ENCODE measurements at places on chromosomes 3 and 15. TPM values are rescaled to one million over a fixed set of nuclear protein-coding genes. Genes with fewer than 3 reads are reported as not detected.
A peak's percentile ranks its signal among the peaks of the same experiment; 100 is the strongest.

ANKRD34C gene
- total RNA-seq: not detected

IQCH gene
- 0.96 TPM for total RNA-seq

VPS39 gene
- total RNA-seq: 113 TPM

ABHD14A gene
- total RNA-seq: 22.1 TPM

ZFAND6 gene
- total RNA-seq: 70.4 TPM

SEC61A1 gene
- 92.5 TPM for total RNA-seq

RARRES1 gene
- total RNA-seq: not detected

BCL2A1 gene
- 18.7 TPM for total RNA-seq

PLA2G4D gene
- total RNA-seq: not detected

GRCh38 chr3:8970971-8971589 lies 7.8 kb upstream of the RAD18 start:
- DNase-seq: peak; percentile 66

- DNase-seq: no peak
Measured at GRCh38 chr15:67944010-67944641, 104.3 kb upstream of the RNU6-1 start.

- DNase-seq: no peak
Measured at GRCh38 chr3:128077665-128078064, 25.4 kb downstream of the SEC61A1 start.

GRCh38 chr3:25801786-25802185 lies 11.9 kb downstream of the OXSM start:
- DNase-seq: no peak

DNA sequence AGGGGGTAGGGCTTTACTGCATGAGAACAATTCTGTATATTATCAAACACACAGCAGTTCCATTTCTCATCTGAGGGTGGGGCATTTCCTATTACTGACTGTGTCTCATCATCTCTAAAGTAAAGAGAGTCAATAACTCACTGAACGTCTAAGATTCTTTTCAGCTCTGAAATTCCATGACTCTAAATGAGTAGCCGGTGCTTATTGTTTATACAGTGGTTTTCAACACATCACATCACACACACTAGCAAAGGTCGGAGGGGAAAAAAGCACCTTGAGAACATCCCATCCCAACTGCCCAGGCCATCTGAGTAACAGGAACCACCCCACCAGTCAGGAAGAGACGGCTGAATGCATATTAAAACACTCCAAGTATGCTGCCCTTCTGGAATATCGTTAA lies 196.0 kb downstream of the SUCLG2 start:
- DNase-seq: no peak

GRCh38 chr3:40921251-40921650 lies 278.1 kb upstream of the CTNNB1 start:
- DNase-seq: no peak

DNA sequence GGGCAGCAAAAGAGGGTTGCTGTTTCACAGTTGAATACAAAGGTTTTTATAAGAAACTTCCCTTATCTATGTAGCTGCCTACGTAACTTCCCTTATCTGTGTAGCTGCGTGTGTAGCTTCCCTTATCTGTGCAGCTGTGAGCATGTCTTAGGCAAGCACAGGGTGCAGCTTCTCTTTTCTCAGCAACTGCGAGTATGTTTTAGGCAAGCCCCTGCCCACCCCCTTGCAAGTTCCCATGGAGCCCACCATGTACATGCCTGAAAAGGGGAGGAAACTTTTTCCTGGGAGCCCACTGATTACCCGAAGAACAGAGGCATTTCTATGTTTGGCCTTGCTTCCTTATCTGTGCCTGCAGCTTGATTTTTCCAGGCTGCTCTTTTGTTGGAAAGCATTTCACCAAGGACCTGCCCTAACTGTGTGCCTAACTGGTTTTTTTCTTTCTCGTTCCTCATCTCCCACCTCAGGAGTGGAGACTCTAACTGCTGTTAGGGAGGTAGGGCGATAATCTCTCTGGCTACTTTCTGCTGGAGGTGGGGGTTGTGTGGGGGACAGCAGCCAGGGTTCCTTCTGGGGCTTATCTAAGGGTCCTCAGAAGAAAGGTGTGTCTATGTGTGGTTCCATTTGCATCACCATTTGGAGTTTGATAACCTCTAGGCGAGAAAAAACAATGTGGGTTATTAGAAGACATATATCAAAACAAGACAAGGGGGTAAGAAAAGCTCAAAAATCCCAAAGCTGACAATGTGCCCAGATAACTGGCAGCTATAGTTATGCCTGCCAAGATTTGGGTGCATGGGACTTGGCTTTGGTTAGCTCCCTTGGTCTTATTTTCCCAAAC lies 26.0 kb downstream of the SORD start:
- DNase-seq: no peak

GRCh38 chr3:63959146-63959545 lies 47.0 kb upstream of the SCAANT1 start:
- DNase-seq: no peak

DNA sequence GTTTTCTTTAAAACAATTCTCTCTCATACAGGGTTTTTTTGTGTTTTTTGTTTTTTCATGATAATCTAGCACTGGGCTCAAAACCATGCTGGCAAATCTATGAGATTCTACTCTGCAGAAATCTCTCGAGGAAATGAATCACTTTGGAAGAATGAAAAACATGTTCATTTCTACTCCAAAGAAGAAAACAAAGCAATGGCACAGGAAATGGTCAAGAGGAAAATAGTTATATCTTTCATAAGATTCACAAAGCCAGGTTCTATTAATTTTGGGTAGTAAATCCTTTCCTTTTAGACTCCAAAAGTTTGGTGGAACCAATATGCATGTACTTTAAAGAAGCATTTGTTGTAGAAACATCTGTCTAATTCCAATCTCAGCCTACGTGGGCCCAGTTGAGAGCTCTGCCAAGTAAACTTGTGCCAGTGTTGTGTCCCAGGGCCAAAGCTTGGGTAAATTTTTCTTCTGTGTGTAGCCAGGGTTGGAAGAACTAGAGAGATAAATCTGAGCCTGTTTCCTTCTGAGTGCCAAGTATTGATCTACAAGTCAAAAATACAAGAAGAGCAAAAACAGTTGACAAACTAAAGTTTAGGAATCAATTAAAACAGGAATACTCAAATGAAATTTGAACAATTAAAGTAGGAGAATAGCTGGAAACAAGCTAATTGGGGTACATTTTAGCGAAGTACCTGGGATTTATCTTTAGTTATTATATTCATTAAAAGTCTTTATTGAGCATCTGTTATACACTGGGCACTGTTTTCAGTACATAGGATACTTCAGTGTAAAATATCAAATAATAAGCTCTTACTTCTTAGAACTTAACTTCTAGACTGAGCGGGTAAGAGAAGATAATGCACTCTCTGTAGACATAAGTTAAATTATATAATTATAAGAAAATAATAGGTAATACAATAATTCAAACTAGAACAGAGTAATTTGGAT lies 657.5 kb upstream of the NECTIN3 start:
- no peak for DNase-seq

- DNase-seq: no peak
Measured at GRCh38 chr15:86877171-86877631, 797.5 kb downstream of the AGBL1 start.

GRCh38 chr15:51132384-51133139 lies 37.9 kb upstream of the TNFAIP8L3 start:
- DNase-seq: no peak

DNA sequence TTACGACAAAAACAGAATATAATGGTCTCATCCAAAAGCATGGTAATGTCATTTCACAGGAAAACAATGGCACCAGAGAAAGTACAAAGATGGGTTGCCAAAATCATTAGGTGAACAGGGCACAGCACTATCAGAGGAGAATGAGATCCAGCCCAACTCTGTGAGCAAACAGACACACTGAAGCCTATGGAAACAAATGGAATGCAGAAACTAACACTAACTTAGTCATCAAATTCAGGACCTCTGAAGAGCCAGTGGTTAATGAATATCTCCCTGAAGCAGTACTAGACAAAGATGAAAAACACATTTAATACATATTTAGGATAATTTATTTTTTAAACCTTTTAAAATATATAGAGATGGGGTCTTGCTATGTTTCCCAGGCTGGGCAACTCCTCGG lies 14.6 kb upstream of the RPS17 start:
- no peak for DNase-seq

DNA sequence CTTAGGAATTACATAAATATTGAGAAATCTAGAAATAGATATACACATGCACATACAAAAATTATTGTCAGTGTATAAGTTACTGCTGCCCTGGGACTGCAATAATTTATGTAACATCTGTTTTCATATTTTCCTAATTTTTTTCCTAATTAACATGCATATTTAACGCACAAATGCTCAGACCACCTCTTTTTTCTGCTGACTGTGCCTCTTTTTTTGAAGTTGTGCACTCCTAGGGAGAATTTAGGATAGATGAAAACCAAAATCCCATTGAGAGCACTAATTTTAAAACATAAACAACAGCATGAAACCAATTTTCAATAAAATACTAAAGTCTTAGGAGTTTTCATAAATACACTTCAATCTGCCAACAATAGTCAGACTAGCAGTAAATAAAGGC lies 154.0 kb downstream of the TBC1D5 start:
- no peak for DNase-seq

DNA sequence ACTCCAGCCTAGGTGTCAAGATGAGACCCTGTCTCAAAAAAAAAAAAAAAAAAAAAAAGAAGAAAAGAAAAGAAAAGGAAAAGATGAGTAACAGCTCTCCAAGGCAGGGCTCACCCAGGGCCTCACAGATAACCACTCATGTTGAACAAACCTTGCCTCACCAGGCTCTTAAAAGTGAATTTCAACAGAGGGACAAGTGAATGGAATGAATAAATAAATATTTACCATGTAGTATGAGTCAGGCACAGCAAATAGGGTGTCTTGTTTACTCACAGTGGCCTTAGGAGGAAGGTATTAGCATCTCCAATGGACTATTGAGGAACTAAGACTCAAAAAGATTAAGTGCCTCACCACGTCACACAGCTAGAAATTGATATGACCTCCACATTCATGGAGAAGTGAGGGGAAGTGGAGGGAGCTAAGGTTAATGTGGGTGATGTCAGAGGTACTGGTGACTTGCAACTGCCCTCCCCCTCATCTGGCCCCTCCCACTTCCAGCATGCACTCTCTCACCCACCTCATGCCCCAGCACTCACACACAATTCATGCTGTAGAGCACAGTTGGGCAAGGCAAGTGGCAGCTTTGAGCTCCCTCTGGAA lies 255.5 kb downstream of the UACA start:
- DNase-seq: no peak

- DNase-seq: no peak
Measured at GRCh38 chr3:161219495-161219894, 1.6 kb upstream of the NMD3 start.

DNA sequence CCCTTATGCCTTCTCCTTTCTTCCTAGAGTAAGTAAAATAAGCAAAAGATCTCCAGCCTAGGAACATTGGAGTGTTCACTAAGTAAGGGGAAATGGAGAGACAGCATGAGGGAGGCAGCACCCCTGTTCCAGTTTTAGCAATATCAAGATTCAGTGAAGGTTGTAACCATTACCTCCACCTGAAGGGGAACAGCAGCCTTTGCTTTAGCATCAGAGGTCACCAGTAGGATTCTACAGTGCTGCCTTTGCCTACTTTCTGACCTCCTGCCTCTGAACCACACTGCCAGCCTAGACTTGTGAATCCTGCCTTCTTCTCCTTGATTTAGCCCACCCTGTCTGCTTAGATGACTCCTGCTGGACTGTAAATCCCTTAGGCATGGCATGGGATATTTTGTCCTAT lies 104.7 kb downstream of the GAP43 start:
- DNase-seq: no peak

GRCh38 chr15:40857601-40858341 lies 13.9 kb downstream of the SPINT1 start:
- DNase-seq: peak; percentile 74

DNA sequence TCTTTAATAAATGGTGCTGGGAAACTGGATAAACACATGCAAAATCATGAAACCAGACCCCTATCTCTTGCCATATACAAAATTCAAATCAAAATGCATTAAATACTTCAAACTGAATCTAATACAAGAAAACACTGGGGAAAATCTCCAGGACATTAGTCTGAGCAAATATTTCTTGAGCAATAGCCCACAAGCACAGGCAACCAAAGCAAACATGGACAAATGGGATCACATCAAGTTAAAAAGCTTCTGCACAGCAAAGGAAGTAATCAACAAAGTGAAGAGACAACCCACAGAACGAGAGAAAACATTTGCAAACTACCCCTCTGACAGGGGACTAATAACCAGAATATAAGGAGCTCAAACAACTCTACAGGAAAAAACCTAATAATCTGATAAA lies 6.3 kb downstream of the ANKRD28 start:
- DNase-seq: no peak

DNA sequence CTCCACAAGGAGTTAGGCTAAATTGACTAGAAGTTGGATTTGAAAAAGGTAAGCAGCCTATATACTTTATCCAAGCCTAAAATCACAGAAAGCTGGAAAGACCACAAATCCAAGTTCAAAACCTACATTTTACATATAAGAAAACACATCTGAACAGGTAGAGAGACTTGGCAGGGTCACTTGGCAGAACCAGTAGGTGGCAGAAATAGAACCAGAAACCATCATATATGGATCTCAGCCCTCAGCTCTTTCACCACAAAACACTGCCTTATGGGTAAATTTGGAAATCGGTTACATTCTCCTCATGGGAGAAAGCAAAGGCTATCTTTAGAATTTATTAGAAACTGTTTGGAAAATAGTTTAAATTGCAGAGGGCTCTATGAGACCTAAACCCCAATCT lies 44.2 kb downstream of the MKRN2 start:
- DNase-seq: no peak

GRCh38 chr3:149180057-149180573 lies 41.5 kb downstream of the CP start:
- DNase-seq: no peak

DNA sequence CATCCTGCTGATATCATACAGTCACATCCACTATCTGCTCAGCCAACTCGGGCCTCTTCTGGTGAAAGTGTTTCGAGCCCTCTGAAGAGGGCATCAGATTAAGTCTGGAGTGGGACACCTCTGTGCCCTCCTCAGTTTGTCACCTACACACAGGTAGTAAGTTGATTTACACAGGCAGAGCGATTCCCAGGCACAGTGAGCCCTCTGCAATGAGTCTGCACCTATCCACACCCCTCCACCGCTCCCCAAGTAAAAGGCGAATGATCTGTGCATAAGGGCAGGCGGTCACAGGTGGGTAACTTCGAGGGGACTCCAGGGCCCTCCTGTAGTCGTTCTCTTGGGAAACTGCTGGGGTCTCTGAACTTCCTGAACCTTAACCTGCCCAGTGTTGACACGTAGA lies 152.0 kb downstream of the ATP10A start:
- DNase-seq: no peak

Data from naive thymus-derived CD8-positive, alpha-beta T cell (primary cell).